Stimulated activated memory B cell treated with anti-CD40 and anti-IgM and Interleukin-4, amounts not matched to agents 10 μg/mL and 1 μg/mL and 100 μg/mL, for 72 hours (primary cell): ENCODE measurements at places on chromosomes 2 and 18.

DNA sequence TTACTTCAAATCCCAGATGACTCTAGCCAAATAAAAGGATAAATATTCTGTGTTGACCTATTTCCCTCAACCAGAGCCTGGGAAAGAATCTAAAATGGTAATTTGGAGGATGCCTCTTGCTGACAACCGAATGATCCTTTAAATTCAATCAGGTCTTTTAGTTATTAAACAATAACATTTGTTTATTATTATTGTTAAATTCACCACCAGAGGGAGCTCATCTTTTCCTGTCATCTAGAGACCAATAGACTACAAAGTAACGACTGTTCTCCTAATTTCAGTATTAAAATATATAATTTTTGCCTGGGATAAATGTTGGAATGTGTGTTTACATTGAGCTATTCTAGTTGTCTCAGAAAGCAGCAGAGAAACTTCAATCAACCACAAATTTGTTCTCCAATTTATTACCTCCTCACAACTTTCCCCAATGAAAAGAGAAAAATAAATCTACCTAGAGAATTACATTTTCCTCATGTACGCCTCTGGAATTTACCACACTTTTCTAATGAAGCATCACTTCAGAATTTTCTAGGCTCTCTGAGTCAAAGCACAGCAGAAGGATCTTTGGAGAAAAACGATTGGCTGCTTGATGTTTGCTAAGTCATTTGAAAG is 142.7 kb downstream of the SCG2 start:
- no peaks in the 10 kb centered on the region for H3K36me3 ChIP-seq
- no peaks in the 10 kb centered on the region for H3K27me3 ChIP-seq
- no peaks in the 10 kb centered on the region for H3K4me1 ChIP-seq
- no peak for ATAC-seq

GRCh38 chr2:136215908-136216472 is 98.0 kb upstream of the CXCR4 start:
- H3K4me1 ChIP-seq, result peaks cover 77% of the 10 kb centered on the region
- no peaks in the 10 kb centered on the region for H3K27me3 ChIP-seq
- peak overlapping the region; percentile 73 for H3K27ac ChIP-seq
- ATAC-seq, result no peak

DNA sequence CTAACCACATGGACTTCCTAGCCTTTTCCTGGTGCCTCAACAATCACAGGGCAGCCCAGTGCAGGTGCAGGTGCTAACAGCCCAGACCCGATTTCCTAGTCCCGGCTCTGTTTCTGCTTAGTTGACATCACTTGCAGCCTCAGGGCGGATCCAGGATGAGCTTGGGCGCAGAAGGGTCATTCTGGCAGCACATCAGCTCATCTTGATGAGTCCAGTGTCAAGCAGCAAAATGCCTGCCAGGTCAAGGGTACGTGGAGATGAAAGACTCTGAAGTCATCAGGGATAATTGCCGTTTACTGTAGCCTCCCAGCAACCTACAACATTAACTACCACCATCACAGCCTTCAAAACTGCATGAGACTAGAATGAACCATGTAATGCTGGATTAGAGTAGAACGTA is 39.4 kb upstream of the EFHD1 start:
- H3K27me3 ChIP-seq, result no peaks in the 10 kb centered on the region
- no peak overlapping the region for H3K27ac ChIP-seq
- H3K4me1 ChIP-seq, result no peaks in the 10 kb centered on the region
- no peak overlapping the region for H3K4me3 ChIP-seq
- ATAC-seq, result no peak
- H3K36me3 ChIP-seq, result no peaks in the 10 kb centered on the region

DNA sequence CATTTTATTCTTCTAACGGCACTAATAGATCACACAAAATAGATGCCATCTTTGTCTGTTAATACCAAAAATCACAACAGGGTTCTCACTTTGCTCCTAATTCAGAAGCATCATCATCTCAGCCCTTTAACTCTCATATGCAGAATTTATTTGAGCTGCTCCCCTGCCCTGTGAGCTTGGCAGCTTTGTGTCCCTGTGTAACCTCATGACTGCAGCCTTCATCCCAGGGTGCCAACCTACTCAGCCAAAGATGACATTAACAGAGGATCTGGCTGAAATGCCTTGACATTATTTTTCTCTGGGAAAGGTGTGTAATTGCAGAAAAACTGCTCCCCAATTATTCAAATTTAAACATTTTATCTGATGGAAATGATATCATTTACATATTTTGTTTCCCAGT is 319.4 kb downstream of the NRXN1 start:
- H3K4me1 ChIP-seq, result no peaks in the 10 kb centered on the region
- ATAC-seq, result no peak
- no peak overlapping the region for H3K27ac ChIP-seq
- H3K4me3 ChIP-seq, result no peak overlapping the region

DNA sequence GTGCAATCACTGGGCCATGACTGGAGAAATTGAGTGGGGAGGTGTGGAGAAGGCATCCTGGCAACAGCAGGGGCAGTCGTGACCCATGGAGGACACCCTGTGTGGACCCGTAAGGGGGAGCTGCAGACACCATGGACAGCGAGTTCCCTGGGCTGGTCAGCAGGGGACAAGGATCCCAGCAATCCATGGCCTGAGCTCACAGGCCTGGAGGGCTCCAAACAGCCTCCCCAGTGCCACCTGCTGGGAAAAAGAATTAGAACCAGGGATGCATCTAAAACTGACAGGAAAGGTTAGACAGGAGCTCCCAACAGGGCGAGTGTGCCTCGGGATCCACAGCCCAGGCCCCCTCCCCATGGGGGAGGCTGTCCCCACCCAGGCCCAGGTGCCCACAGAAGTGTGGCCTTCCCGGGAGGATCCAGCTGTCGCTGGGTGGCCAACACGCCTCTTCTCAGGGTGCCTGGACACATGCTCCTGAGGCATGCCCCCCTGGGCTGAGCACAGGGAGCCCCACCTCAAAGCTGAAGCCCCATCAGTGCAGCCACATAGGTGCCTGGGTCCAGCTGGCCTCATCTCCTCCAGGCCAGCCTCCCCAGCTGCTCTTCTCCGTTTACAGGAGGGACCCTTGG is 20.5 kb upstream of the KIF1A start:
- peak; percentile 32 for ATAC-seq
- no peaks in the 10 kb centered on the region for H3K36me3 ChIP-seq
- no peaks in the 10 kb centered on the region for H3K4me1 ChIP-seq
- no peak overlapping the region for H3K4me3 ChIP-seq
- peaks cover 42% of the 10 kb centered on the region for H3K27me3 ChIP-seq
